CD8-positive, alpha-beta memory T cell (primary cell): ENCODE measurements at places on chromosomes 3 and 15. TPM values are rescaled to one million over a fixed set of nuclear protein-coding genes. Genes with fewer than 3 reads are reported as not detected.

Gene MAP6D1
- 3.7 TPM for total RNA-seq

DNA sequence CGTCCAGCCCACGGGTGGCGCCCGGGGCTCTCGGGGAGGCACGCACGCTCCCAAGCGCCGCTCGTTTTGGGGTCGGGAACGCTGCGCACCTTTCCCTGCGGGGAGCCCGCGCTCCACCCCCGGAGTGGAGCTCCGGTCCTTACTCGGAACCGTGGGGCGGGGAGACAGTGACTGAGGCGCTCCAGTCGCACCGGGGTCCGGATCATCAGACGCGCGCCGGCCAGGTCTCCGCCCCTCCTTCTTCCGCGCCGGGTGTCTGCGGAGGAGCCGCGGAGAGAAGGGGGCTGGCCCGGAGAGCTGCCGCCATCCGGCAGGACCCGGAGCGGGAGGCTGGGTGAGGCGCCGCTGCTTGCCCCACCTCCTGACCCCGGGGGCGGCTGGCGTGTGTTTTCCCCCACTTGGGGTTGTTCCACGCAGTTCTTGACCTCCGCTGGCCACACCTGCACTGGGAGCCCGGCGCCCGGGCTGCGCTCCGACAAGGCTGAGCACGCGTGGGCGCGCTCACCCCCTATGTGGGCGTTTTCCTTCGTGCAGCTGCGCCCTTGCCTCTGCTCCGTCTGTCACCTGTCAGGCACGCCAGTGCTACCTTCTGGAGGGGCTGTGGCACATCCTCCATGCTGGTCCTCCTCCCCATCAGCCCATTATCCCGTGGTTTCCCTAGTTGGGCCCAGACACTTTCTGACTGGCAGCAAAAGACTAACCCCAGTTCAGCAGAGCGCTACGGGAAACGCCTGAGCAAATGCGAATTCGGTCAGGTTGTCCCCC is at the start of gene MCF2L2:
Gene MCF2L2 (minus strand): TSS at position 173 of the 765 bp plus-strand sequence. CDS start 642 bp downstream, outside the sequence.
- peaks cover 10% of the 10 kb centered on the region for H3K4me1 ChIP-seq
- DNase-seq, result peak; percentile 84
- H3K4me3 ChIP-seq, result peak within 1 kb of the TSS; percentile 67
- peak within 1 kb of the TSS; percentile 52 for H3K27ac ChIP-seq

Gene ZPLD1
- total RNA-seq, result not detected

Gene C3orf85
- not detected for total RNA-seq

DNA sequence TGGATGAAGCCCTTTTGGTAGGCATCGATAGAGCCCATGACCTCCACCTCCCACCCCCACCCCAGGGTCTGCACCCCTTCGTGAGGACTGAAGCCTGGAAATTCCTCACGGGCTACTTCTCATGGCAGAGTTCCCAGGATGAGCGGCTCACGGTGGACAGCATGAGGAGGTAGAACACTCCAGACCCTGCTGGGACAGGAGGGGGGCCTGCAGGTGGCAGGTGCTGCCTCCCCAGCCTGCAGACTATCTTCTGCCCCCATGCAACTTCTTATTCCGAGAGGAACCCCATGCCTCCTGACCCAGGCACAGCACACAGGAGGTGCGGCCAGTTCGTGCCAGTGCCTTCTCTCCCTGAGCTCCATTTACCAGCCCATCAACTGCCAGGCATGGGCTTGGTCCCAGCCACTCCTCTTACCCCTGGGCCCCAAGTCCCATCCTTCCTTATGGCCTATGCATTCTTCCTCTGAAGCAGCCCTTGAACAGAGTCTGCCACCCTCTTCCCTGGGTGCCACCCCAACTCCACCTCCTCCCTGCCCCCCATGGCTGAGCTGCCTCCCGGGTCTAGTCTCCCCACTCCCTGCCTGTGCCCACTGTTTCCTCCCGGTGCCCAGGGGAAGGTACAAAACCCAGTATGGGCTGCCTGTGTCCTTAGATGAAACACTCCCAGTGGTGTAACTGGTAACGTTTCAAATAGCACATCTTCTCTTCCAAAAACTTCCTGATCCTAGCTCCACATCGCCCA is 8.4 kb downstream of the TBC1D21 start:
- no peak overlapping the region for H3K27ac ChIP-seq
- DNase-seq, result no peak
- H3K4me1 ChIP-seq, result no peaks in the 10 kb centered on the region
- H3K36me3 ChIP-seq, result no peaks in the 10 kb centered on the region

Gene MKRN2OS
- total RNA-seq, result not detected

- H3K27me3 ChIP-seq, result no peaks in the 10 kb centered on the region
- H3K36me3 ChIP-seq, result peaks cover 12% of the 10 kb centered on the region
- H3K4me1 ChIP-seq, result peaks cover 65% of the 10 kb centered on the region
- H3K27ac ChIP-seq, result no peak overlapping the region
- DNase-seq, result no peak
Measured at GRCh38 chr3:152359385-152360248, 90.9 kb downstream of the MBNL1 start.

GRCh38 chr3:125512135-125512920 is 7.7 kb downstream of the SNX4 start:
- peaks cover 3% of the 10 kb centered on the region for H3K4me1 ChIP-seq
- no peak overlapping the region for H3K27ac ChIP-seq
- peaks cover 4% of the 10 kb centered on the region for H3K36me3 ChIP-seq
- no peak for DNase-seq
- no peaks in the 10 kb centered on the region for H3K27me3 ChIP-seq

- no peak overlapping the region for H3K4me3 ChIP-seq
- no peaks in the 10 kb centered on the region for H3K36me3 ChIP-seq
- no peak for DNase-seq
- H3K4me1 ChIP-seq, result no peaks in the 10 kb centered on the region
- H3K27ac ChIP-seq, result no peak overlapping the region
- no peaks in the 10 kb centered on the region for H3K27me3 ChIP-seq
Measured at GRCh38 chr3:193563426-193563825, 8.7 kb upstream of the ATP13A4 start.
